Stimulated activated CD8-positive, alpha-beta memory T cell treated with anti-CD3 and anti-CD28 coated beads, Interleukin-7, amount 100 ng/mL, for 1 hour (primary cell): ENCODE measurements at places on chromosomes 3 and 15.

GRCh38 chr15:81375461-81375860 lies 1.4 kb upstream of the TMC3 start:
- no peak for DNase-seq

GRCh38 chr3:11944052-11944673 lies 60.0 kb upstream of the SYN2 start:
- DNase-seq = no peak

GRCh38 chr3:128506754-128507153 lies 13.8 kb upstream of the GATA2 start:
- no peak for DNase-seq

DNA sequence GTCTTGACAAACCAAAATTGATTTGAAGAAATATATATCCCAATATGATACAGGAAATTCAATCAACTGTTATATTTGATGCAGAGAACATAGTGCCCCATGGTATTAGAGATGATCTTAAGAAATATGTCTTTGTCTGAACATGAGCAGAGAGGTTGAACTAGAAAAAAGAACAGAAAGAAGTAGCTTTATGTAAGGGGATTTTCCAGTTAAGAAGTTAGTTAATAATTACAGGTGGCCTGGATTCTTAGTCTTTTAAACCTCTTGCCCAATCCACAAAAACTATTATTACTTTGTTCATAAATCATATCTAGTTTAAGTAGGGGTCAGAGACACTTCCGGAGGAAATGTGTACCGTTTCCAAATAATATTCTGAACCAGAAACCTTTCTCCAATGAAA lies 1186.7 kb upstream of the EPHA6 start:
- no peak for DNase-seq

DNA sequence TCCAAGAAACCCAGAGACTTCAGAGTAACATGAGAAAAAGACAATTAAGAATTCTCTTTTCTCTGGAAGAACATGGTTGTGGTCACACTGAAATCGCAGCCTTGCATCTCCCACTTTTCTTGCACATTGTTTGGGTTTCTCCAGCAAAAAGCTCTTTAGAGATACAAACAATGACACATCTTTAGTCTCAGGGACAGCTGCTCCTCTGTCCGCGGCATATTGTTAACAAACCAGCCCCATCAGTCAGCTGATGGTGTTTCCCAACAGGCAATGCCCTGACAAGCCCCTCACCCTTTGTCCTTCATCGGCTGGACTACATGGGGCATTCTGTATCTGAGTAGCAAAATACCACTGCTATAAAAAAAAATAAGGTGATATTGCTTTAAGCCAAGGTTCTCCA lies 53.4 kb downstream of the UMPS start:
- no peak for DNase-seq

DNA sequence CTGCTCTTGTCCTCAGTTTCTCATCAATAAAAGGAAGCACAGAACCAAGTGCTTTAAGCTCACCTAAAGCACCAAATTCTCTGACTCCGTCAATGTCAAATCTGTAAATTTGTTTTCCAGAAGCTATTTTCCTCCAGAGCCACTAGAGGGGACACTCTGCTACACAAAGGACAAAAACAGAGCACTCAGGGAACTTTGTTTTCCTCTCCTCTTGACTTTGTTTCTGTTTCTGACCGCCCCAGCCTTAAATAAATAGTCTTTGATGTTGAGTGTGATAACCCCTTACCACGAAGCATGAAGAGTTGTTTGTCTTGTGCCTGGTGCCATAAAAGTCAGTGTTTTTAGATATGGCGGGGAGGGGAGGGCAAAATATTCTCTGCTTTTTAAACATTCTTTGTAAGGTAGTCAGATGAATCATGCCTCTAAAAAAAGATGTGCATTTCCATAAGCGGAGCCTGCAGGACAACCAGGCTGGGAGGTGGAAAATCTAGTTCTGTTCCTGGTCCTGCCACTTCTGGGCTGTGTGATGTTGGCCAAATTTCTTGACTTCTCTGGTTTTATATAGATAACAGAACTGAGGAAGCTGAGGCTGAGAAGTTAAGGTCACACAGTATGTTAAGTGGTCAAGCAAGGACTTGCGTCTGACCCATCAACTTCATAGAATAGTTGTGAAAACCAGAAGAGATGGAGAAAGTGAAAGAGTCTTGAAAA lies 7.3 kb upstream of the ZBTB38 start:
- no peak for DNase-seq

- DNase-seq = no peak
These were observed 61.0 kb downstream of the LRIG1 start for GRCh38 chr3:66439666-66440344.
